ENCODE measurements at places on chromosomes 11 and 22. TPM values are rescaled to one million over a fixed set of nuclear protein-coding genes. Genes with fewer than 3 reads are reported as not detected.

The KRTAP5-11 gene
- not detected for total RNA-seq

The ACTN3 gene
- total RNA-seq, result 0.06 TPM

The VSIG10L2 gene
- not detected for total RNA-seq

The C22orf31 gene
- not detected for total RNA-seq

The FGF3 gene
- not detected for total RNA-seq

The SPDYC gene
- not detected for total RNA-seq

The UBQLN3 gene
- total RNA-seq, result not detected

The MRGPRF gene
- 0.06 TPM for total RNA-seq

The SYT8 gene
- 0.67 TPM for total RNA-seq

The NOX4 gene
- not detected for total RNA-seq

The MIAT gene
- total RNA-seq, result 0.15 TPM

The CSNK2A3 gene
- 1.9 TPM for total RNA-seq

The MRGPRX4 gene
- not detected for total RNA-seq

The MYRF gene
- total RNA-seq, result 18.9 TPM

All from A549 treated with dexamethasone at 1 μM for 4 hours (cell line).